ENCODE measurements at places on chromosomes 6 and 20.

GRCh38 chr6:135797361-135797760, 54.1 kb upstream of the PDE7B start:
- no peak for DNase-seq

- no peak for DNase-seq
Observed at GRCh38 chr6:83770910-83771309, 62.0 kb upstream of the SNAP91 start.

DNA sequence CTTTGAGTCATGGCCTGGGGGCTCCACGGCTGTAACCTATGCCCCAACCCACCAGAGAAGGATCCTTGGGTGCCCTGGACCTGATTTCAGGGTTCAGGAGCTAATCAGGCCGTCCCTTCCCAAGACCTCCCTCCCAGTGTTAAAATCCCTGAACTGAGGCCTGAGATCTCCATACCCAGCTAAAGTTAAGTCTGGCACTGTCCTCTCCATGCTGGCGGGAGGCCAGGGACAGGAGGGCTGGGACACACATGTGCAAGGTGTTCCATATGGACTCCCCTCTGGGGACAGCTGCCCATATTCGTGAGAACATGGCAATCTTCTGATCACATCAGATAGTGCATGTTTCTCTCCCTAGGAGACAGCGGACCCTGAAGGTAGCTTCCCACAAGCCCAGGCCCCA, 11.5 kb upstream of the TREML4 start:
- no peak for DNase-seq

DNA sequence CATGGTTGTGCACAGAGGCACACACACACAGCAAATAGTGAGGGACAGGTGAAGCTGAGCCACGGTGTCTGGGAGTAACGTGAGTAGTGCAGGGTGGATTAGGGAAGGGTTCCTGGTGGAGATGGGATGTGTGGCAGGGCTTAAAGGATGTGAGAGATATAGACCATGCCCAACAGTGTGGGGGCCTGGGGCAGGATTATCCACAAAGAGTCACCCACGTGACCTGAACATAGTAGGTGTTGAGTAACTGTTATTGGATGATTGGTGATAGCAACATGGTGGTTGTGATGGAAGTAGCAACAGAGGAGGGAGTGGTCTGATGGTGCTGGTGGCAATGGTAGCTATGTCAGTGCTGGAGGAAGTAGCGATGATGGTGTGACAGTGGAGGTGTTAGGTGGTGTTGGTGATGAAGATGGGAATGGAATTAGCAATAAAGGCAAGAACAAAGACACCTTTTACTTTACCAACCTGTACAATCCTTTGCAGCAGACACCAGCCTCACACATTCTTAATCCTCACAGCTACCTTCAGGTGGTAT, 135.1 kb downstream of the MRPL14 start:
- DNase-seq: no peak

All from fibroblast of skin of right biceps (primary cell).